Brain pericyte (primary cell): ENCODE measurements at places on chromosomes 4 and X.

- no peak for DNase-seq
Measured at GRCh38 chr4:40838742-40839141, 89.0 kb downstream of the NSUN7 start.

- DNase-seq: no peak
Measured at GRCh38 chrX:73799888-73800287, 236.9 kb downstream of the CHIC1 start.

GRCh38 chrX:15567886-15568616, 32.7 kb downstream of the ACE2 start:
- DNase-seq: no peak

- DNase-seq: no peak
Measured at GRCh38 chr4:1570291-1571164, 113.6 kb downstream of the FAM53A start.

DNA sequence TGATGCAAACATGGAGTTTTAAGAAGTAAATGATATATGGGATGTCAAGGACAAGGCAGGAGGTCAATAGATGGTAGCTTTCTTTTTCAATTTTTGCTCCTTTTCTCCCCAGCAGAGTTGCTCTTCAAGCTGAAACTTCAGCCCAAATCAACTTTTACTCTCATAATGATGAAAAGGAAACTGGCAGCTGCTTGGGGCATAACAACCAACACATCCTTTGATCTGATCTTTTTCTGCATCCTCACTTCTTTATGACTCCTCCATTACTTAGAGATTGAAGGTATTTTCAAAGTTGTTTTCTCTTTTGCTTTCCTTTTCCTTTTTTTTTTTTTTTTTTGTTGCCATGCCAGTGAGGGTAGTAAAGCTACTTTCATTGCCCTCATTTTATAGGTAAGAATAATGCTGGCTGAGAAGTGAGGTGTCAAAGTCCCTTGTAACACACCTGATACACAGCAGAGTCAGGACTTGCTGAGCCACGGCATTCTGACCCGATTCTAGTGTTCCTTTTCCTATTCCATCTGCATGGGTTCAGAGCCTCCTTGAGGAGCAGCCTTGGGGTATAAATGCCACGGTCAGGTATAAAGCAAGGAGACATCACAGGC, 26.9 kb downstream of the SLC2A9 start:
- no peak for DNase-seq

DNA sequence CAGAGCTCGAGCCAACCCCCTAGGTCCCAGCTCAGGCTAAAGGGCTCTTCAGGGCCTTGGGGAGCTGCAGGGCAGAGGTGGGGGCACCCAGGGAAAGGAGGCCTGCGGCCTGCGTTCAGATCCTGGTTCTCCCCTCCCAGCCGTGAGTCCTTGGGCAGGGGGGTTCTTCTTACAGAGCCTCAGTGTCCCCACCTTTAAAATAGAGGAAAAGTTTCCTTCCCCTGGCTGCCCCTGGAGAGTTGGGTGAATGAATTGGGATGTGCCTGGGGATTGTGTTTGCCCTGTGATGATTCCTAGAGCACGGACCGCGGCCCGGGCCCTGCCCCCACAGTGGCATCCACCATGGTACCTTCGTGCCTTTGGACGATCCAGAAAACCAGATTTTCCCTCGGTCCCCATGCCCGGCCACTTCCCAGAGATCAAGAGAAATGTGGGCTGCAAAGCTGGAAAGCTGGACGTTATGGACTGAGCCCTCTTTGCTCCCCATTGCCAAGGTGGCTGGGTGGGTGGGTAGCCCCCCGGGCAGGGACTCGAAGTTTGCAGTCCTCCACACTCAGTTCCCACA, 11.4 kb downstream of the HTRA3 start:
- DNase-seq: no peak

- DNase-seq: no peak
Measured at GRCh38 chrX:147958291-147958690, 22.8 kb upstream of the FMR1NB start.

DNA sequence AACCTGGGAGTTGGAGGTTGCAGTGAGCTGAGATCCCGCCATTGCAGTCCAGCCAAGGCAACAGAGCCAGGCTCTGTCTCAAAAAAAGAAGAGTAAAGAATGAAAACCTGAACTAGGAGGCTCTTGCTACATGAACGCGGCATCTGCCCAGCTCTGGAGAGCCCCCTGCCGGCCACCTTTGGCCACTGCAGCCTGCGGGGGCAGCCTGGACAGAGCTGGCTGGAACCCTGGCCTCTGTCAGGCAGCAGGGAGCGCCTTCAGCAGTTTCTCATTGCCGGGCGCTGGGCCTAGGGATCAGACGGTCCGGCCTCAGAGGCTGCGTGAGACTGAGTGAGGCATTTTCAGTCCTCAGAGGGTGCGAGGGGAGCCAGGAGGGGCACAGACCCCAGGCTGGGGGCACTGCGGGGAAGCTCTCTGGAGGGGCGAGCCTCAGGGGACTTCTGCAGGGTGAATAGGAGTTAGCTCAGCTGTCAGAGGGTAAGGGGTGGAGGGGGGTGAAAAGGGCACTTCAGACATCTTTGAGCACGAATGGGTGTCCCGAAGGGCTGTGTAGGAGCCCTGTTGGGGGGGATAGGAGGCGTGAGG, 17.5 kb downstream of the DOK7 start:
- DNase-seq: peak; percentile 47

- DNase-seq: no peak
Measured at GRCh38 chrX:54495814-54496516, at the start of gene FGD1. FGD1 (minus strand) TSS chrX:54496234; CDS start chrX:54495432, 802 bp downstream.

DNA sequence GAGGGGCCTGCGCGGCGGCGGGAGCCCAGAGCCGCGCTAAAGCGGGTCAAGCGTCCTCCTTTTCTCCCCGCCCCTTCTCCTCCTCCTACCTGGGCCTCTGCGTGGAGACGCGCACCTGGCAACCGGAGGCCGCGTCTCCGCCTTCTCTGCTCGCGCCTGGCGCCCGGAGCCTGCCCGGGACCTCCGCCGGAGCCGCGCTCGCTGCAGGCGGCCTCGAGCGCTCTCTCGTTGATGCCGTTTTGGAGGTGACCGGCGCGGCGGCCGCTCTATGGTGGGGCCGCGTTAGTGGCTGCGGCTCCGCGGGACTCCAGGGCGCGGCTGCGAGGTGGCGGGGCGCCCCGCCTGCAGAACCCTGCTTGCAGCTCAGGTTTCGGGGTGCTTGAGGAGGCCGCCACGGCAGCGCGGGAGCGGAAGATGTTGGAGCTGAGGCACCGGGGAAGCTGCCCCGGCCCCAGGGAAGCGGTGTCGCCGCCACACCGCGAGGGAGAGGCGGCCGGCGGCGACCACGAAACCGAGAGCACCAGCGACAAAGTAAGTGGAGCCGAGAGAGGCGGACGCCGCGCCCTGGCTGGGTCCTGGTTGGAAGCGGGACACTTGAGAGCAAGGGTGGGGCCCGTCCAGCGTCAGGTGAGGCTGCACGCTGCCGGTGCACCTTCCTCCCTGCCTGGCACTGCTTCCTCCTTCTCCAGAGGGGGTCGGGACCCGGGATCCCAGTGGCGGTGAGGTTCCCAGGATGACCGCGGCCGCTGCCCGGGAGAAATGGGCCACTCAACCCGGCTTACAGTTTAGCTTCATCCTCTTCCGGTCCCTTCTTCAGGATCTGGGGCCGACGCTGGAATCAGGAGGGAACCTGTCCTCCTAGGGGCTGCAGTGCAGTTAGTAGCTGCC, at the start of gene CDS1:
TSS of gene CDS1 (plus strand) at position 140 of the 888 bp plus-strand sequence. CDS start at position 415, 275 bp downstream.
- DNase-seq: no peak

GRCh38 chr4:148207068-148207467, 235.1 kb downstream of the NR3C2 start:
- DNase-seq: no peak

- DNase-seq: no peak
Measured at GRCh38 chr4:38128478-38129459, 168.6 kb downstream of the PTTG2 start.

GRCh38 chrX:101958139-101958538, 26.3 kb upstream of the ZMAT1 start:
- DNase-seq: no peak

- DNase-seq: no peak
Measured at GRCh38 chr4:14318671-14319070, 683.6 kb upstream of the CPEB2 start.

GRCh38 chr4:78629991-78630541, 78.5 kb downstream of the ANXA3 start:
- DNase-seq: no peak

GRCh38 chr4:71275004-71275403, 63.8 kb upstream of the SLC4A4 start:
- DNase-seq: no peak

- no peak for DNase-seq
Measured at GRCh38 chr4:145786261-145786660, 106.3 kb downstream of the C4orf51 start.

GRCh38 chrX:131308980-131309379, 19.9 kb upstream of the IGSF1 start:
- no peak for DNase-seq

- no peak for DNase-seq
Measured at GRCh38 chrX:20971250-20971649, 403.0 kb upstream of the CNKSR2 start.

DNA sequence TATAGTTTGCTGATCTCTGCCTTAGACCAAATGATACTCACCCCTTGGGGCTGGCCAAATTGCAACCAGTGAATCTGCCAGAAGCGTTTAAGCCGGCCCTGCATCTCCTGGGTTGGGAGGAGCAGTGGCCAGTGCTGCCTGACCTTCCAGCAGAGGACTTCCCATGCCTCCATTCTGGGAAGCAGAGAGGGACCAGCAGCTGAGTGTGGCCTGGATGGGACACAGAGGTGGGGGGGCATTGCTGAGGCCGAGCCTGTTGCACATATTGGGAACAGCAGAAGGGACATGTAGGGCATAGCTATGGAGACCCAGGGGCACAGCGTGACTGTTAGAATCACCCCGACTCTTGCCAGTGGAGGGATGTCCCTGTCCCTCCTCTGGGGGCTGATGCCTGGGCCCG, 93.3 kb downstream of the CPZ start:
- DNase-seq: no peak
